ENCODE measurements at places on chromosomes 1 and 21.
A peak's percentile ranks its signal among the peaks of the same experiment; 100 is the strongest.

DNA sequence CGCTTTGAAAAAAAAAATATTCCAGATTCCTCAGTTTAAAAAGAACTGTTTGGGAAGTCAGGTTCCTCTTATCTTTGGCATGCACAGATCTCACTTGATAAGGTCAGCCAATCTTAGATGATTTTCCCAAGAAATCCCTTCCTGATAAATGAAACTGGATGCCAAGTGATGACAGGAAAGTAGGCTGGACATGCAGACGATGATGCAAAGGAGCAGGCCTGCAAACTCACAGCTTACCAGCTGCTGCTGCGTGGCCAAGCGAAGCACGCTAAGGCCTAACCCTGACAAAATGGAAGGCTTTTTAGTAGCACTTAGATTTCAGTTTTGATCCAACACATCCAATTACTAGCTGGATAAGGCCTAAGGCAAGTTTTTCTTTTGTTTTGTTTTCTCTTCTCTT lies 10.1 kb downstream of the TADA1 start:
- no peak for DNase-seq

DNA sequence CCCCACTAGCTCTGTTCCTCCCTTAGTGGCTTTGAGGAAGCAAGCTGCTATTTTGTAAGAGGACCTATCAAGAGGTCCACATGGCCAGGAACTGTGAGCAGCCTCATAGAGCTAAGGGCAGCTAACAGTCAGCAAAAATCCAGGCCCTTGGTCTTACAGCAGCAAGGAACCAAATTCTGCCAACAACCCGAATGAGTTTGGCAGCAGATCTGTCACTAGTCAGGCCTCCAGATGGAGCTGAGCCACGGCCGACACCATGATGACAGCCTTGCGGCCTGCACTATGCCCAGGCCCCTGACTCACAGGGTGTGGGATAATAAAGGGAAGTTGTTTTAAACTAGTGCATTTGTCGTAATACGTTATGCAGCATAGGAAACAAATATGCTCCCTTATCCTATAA lies 28.0 kb upstream of the H3-3A start:
- peak; percentile 97 for DNase-seq

DNA sequence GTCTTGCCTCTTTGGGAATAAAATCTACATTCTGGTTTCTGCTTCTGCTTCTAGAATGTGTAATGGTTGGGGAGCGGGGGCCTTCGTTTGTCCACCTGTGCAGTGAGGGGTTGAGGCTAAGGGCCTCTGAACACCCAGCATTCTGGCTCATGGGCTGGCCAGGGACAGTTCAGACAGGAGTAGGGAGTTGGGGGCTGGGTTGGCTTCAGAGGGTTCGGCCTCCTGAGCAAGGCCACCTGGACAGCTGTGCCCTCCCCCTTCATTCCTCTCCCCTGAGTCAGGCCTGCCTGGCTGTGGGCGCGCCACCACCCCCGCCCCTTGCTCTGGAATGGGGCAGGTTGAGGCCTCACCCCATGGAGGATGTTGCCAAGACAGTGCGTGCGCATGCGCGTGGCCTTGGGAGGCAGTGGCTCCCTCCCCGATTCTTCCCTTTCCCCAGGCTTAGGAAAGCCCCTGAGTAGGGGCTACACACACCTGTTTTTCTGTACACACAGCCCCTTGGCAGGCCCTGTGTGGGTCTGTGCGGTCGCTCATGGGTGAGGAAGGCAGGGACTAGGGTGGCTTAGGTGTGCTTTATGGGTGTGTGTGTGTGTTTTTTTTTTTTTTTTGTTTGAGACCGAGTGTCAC lies 57.0 kb downstream of the YARS1 start:
- DNase-seq = no peak

DNA sequence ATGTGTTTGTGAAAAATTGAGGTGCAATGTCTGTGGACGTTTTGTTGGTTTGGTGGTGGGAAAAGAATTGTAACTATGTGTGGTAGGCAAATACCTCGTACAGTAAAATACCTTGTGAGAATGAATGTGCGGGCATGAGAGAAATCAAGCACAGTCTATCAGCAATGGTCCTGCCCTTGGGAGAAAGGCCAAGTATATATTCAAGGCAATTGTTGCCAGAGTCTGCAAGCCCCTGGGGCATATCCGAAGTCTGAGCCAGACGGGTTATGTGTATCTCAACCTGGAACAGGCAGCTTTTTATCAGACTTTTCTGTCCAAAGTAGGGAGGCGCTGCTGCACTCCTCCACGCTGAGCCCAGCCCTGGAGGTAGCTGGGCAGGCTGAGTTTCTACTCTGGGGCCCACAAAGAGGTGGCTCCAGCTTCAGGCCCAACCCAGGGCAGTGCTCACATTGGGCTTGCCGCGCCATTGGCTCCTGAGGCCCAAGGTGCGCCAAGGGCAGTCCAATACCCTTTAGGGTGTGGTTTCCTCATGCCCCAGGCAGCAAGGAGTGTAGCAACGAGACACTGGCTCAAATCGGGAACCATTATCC lies 9.4 kb upstream of the GNL2 start:
- no peak for DNase-seq

DNA sequence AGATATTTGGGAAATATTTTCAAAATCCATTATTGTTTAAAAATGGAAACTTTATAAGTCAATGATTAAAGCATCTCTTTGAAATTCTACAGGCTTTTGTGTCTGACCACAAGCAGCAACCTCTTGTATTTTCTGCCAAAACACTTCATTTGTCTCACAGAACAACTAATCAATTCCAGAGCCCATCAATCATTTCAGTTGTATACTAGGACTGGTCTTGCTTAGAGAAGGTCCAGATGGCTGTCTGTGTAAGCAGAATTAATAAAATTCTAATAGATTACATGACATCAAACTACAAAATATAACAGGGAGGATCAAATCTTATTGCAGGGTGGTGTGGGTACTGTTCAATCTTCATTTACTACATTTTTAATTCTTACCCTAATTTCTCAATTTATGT lies 76.4 kb downstream of the ACBD6 start:
- DNase-seq = no peak

DNA sequence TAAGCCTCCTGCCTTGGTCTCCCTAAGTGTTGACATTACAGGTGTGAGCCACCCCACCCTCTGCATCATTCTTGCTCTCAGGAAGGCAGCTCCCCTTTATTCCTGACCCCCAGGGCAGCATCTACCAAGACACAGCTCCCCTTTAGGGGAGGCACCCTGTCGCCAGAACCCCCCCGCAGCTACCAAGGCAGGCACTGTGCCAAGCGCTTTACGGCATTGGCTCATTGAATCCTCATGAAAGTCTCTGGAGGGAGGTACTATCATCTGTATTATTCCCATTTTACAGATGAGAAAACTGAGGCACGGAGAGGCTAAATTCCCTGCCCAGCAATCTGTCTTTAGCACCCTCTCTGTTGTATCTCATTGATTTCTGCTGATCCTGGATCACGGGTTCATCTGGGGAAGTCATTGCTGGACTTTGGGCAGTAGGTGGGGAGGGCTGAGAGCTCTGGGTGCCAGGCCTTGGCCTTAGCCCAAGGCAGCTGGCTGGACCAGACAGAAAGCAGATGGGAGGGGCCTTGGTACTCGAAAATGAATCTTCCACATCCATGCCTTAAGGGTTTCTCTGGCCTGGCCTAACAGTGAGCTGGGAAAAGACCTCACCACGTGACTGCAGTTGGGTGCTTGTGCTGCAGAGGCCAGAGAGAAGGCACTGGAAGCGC lies 5.9 kb downstream of the PLOD1 start:
- DNase-seq = no peak

DNA sequence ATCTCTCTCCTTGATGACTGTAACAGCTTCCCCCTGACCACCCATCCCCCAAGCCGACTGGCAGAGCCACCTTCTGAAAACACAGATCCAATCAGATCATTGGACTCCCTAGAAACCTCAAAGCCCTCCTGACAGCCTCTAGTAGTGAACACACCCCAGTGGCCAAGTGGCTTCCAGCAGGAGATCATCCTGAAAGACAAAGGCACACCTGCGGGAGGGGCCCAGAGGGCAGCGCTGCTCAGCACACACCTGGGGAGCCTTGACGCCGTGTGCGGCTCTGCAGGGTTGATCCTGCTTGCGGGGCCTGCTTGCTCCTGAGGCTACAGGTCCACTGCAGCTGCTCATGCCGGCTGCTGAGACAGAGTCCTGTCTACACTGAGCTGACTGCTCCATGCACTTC lies 41.5 kb downstream of the SLC66A1 start:
- no peak for DNase-seq

- no peak for DNase-seq
Measured at GRCh38 chr1:171817511-171818265, 23.6 kb upstream of the DNM3 start.
